ENCODE measurements at places on chromosomes 5 and 9. TPM values are rescaled to one million over a fixed set of nuclear protein-coding genes. Genes with fewer than 3 reads are reported as not detected.

Gene UGT3A1
- not detected for total RNA-seq

Gene RABGAP1
- 19.7 TPM for total RNA-seq

Gene JAKMIP2
- total RNA-seq = 0.14 TPM

Gene CBY3
- total RNA-seq = not detected

Gene FCHO2
- total RNA-seq = 0.54 TPM

Gene DELE1
- 48.0 TPM for total RNA-seq

GRCh38 chr5:170235876-170236864 is 3.4 kb downstream of the C5orf58 start:
- no peak for DNase-seq

DNA sequence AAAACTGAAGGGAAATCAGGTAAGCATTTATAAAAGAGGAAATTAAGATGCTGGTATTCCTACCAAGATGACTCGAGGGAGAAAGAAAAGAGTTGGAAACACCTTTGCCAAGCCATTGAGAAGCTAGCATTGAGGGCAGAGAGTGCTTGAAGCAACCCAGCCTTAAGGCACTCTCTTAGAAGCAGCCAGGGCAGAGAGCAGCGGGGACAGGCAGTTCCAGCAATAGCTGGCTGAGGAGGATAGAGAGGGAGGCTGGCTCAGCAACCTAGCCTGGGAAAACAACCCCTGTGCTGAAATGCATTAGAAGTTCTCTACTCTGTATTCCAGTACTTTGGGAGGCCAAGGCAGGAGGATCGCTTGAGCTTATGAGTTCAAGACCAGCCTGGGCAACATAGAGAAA is 40.3 kb upstream of the HSPA9 start:
- DNase-seq = no peak

- no peak for DNase-seq
Measured at GRCh38 chr9:91995000-91995655, 45.1 kb upstream of the ROR2 start.

DNA sequence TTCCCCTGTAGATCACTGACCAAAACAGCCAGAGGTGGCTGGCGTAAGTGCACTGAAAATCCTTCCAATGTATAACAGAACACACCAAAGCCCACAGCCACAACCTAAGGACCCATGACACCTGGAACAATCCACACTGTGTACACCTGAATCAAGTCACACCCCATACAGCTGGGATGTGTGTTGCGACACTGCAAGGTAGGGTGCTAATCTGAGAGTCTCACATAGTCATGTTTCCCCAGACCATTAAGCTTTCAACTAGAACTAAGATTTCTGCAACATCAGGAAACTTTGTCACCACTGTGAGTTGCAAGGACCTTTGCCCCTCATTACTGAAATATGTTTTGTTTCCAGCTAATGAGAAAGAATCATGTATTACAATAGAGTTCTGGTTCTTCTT is 59.4 kb downstream of the MED27 start:
- DNase-seq = no peak

DNA sequence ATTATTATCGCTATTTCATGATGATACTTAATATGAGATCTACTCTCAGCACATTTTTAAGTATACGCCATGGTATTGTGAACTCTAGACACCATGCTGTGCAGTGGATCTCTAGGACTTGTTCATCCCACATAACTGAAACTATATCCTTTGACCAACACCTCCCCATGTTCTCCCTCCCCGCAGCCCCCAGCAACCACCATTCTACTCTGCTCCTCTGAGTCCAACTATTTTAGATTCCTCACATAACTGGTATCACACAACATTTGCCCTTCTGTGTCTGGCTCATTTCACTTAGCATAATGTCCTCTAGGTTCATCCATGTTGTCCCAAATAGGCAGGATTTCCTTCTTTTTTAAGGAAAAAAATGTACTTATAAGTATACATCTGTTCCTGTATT is 6.6 kb upstream of the TBC1D2 start:
- DNase-seq = no peak

DNA sequence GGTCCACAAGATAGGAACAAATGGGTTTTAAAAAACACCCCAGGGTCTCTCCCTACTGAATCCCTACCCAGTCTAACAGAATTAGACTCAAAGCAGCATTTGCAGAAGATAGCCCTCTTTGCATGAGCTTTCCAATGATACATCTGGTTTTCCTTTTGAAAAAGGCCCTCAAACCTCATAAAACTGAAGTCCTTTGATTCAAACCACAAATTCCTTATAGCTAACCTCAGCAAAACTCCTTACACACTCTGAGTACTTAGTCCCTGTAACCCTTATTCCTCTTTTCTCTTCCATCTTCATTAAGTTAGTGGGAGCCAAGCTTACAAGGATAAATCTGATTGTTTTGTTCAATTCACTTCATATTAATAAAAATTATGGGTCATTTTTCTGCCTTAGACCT is 90.5 kb upstream of the TNC start:
- DNase-seq = no peak

DNA sequence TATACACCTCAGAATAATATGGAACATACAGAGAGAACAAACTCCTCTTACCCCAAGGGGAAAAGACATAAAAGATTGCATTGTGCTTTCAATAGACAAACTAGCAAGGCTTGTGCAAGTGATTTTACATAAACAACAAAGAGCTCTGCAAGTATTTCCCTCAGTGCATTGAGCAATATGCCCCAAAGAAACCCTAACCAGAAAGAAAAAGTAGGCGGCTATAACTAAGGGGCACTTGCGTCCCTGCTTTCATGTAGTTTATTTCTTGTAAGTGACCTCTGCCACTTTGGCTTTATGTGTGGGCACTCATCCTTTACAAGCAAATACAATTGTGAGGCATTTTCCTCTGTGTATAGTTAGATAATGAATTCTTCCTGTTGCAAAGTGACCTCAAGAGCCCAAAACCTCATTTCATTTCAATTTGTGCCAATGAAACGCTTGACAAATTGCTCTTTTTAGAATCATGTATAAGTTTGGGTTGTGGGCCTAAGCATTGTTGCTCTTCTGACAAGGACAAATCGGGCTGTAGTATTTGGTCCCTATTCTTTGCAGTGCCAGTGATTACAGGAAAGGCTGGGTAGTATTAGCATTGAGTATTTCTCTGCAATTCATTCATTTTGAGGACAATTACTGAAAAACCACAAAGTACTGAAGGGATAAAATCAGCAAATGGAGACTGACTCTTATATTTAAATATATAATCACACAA is 282.2 kb downstream of the DTWD2 start:
- DNase-seq = no peak

- DNase-seq = no peak
Measured at GRCh38 chr5:112119969-112120368, 299.1 kb downstream of the EPB41L4A start.

DNA sequence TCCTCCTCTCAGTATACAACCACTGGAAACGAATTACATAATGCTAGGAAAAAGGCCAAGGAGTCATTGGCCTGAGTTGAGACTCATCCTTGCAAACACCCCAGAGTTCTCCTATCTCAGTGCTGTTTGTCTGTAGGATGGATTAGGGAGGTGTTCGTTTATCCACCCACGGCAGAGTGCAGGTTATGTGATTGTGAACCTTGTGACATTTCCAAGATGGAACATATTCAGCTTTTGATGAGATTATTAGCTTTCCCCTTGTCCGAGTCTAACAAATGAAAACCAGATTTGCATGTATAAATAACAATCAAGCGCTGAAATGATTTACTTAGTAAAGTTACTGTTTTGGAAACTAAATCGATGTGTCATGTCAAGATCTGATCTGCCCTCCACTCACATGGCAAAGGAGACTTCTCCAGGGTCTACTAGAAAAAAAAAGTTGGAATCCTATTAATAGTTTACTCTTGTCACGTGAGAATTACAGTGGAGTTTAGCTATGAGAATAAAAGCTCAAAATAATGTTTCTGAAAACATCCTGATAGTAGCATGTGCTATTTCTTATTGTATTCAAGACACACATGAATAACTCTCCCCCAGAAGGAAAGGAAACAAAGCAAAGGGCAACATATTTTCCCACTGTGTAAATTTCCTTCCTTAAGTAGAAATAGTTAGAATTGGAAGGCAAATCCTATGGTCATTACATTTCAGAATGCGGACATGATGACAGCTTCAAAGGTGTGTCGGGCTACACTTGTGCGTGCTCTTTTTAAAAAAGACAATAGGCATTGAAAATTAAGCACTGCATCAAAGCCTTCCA is 600.4 kb downstream of the EBF1 start:
- no peak for DNase-seq

- DNase-seq = no peak
Measured at GRCh38 chr9:108441251-108441650, 414.5 kb downstream of the ACTL7B start.

DNA sequence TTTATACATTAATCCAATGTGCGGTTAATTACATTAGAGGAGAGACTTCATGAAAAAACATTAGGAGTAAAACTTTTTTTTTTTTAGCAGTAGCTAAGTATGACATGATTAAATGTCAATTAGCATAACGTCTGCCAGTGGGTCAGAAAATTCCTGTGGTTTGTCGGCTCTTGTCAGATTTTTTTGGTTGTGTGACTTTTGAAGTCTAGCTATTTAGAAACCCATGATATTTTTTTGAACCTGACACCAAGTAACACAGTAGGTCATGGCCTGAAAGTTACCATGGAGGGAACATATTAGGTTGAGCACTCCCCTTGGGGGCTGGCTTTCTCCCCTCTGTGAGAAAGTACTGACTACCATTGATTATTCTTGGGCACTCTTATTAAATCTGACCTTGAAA is 84.8 kb upstream of the ALDH1A1 start:
- DNase-seq = no peak

- DNase-seq = no peak
Measured at GRCh38 chr5:150407096-150407720, 5.5 kb downstream of the CD74 start.

GRCh38 chr5:149302641-149303040 is 31.0 kb downstream of the AFAP1L1 start:
- DNase-seq = no peak

DNA sequence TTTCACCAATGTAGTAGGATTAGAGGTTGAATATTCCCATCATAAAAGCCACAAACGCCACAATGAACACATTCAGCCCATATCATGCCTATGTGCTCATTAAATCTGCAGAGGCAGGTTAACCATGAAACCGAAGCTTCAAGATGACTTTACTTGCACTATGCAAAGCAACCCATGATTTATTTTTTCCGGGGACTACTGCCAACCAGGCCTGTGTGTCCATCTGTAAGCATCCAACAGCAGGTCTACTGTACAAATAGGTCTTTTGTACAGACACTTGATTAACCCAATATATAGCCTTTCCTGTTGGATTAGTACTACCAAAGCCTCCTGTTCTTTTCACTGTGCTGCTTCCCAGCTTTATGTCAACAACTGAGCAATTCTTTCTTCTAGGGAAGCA is 104.9 kb upstream of the CDH10 start:
- no peak for DNase-seq

Measured in activated naive CD4-positive, alpha-beta T cell treated with anti-CD3 and anti-CD28 coated beads for 36 hours (primary cell).